Heart right ventricle (tissue), 16 donors: ENCODE measurements at places on chromosomes 6 and 20. TPM values are rescaled to one million over a fixed set of nuclear protein-coding genes. Genes with fewer than 3 reads are reported as not detected.

The SCRT2 gene
- polyA plus RNA-seq: not detected

The RPP21 gene
- polyA plus RNA-seq: 113 TPM

The TMEM14B gene
- polyA plus RNA-seq: 71.2 TPM

The PAK5 gene
- polyA plus RNA-seq: not detected

The PRR18 gene
- not detected for polyA plus RNA-seq

The TMEM200A gene
- polyA plus RNA-seq: 0.22 TPM

The GDAP1L1 gene
- 0.66 TPM for polyA plus RNA-seq

The C6orf58 gene
- polyA plus RNA-seq: not detected
